ENCODE measurements at places on chromosomes 5 and 9.
A peak's percentile ranks its signal among the peaks of the same experiment; 100 is the strongest.

- DNase-seq, result no peak
These were observed 22.7 kb downstream of the ANXA2R start for GRCh38 chr5:43017428-43017815.

DNA sequence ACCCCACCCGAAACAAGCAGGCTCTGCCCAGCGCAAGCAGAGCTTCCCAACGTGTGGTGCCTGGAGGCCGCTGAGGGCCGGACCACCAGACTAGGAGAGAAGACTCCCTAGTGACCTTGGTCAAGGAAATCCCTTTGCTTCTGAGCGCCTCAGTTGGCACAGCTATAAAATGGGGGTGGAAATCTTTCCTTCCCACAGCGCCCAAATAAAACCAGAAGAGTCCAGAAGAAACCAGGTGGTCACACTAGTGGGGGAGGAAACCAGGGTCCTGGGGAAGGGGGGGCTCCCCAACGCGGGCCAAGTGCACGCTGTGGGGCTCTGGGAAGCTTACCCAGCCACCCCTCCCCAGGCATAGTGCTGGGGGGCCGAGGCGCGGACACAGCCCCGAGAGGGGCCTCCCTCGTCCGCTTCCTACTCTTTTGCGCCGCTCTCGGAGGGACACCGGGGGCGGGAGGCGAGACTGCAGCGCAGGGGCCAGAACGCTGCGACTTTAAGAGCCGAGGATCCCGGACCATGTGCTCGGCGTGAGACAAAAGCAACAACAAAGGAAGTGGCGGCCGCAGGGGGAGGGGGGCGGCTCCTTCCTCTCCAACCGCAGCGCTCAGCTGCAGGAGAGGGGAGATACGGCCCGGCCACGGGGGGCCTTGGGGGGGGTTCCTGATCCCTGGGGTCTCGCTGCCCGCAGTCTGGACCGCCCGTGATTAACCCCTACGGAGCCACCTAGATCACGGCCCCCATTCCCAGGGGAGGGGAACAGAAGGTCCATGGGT, 885 bp downstream of the RNF44 start:
- DNase-seq, result peak; percentile 92

- no peak for DNase-seq
These were observed 592.2 kb upstream of the ZNF608 start for GRCh38 chr5:125338440-125339174.

- peak; percentile 72 for DNase-seq
These were observed 56.1 kb upstream of the TAS2R1 start for GRCh38 chr5:9686216-9686615.

DNA sequence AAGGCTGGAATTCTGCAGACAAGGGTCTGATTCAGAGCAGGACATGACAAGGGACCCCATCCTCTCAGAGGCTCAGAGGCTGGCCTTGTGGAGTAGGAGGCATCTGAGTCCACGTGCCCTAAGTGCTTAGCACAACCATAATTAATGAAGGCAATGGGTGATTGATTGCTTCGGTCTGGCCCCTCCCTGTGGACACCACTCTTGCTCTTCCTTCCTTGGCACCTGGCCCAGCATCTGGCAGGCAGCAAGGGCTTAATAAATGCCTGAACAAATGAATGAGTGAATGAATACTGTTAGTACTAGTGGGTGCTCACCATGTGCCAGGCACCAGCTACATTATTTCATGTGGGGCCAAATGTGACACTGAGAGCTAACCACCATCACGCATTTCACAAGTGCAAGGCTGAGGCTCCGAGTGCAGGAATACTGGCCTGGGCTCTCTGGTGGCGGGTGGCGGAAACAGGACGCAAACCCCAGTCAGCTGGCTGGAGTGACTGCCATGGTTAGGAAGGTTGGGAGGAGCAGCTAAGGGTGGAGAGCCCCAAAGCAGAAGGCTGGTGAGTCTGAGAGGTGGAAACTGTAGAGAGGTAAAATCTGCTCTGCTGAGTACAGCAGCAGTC, 53.6 kb downstream of the ASS1 start:
- DNase-seq, result no peak

DNA sequence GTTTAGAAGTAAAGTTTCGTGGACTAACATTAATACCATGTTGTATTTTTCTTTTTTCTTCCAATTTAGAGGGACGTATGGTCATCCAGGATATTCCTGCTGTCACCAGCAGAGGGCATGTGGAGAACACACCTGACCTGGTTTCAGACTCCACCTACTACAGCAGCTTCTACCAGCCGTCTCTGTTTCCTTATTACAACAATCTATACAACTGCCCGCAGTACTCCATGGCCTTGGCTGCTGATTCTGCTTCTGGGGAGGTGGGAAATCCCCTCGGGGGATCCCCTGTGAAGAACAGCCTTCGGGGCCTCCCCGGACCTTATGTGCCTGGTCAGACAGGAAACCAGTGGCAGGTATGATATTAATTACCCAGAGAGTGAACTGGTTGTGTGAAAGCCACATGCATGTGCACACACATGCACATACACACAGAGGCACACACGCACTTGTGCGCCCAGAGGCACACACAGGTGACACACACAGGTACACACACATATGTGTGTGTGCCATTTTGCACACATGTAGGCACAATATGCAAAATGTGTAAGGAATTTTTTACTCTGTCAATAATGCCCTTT, 52.4 kb downstream of the DMRT1 start:
- peak; percentile 70 for DNase-seq

DNA sequence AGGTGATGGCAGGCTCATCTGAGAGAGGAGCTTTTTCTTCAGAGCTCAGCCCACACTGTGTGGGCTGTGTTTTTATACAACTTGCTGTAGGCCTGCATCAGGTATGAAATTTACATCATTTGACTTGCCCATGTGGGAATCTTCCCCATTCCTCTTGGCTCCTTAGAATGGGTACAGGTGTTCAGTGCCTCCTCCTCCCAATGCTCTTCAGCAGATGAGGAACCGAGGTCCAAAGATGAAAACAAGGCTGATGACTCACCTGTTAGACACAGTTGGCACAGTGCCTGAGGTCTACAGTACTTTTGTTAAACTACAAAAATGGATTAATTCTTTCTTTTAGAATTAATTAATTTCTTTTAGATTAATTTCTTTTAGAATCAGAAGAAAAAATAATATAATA, 20.8 kb downstream of the PAPPA start:
- DNase-seq, result peak; percentile 38

- no peak for DNase-seq
These were observed 240.1 kb upstream of the GRAMD2B start for GRCh38 chr5:126182971-126183695.

DNA sequence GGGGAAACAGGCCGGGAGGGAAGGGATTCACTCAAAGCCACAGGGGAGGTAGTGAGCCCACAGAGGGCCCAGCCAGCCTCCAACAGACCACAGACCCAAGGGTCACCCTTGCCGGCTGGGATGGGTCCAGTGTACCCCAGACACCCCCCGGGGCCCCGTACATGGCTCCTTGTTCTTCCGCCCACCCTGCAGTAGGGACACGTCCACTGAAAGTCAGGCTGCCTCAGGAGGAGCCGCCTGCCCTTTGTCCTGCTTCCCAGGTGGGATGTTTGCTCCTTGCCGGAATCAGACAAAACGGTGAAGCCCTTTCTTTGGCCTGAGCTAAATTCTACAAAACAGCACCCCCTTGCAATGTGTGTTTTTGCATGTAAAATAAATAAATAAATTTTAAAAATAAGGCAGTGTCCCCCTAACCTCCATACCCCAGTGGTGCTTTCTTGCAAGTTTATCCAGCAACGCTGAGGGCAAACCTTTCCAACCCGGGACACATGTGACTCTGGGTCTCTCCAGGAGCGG, 25.8 kb downstream of the LHX3 start:
- DNase-seq, result no peak

DNA sequence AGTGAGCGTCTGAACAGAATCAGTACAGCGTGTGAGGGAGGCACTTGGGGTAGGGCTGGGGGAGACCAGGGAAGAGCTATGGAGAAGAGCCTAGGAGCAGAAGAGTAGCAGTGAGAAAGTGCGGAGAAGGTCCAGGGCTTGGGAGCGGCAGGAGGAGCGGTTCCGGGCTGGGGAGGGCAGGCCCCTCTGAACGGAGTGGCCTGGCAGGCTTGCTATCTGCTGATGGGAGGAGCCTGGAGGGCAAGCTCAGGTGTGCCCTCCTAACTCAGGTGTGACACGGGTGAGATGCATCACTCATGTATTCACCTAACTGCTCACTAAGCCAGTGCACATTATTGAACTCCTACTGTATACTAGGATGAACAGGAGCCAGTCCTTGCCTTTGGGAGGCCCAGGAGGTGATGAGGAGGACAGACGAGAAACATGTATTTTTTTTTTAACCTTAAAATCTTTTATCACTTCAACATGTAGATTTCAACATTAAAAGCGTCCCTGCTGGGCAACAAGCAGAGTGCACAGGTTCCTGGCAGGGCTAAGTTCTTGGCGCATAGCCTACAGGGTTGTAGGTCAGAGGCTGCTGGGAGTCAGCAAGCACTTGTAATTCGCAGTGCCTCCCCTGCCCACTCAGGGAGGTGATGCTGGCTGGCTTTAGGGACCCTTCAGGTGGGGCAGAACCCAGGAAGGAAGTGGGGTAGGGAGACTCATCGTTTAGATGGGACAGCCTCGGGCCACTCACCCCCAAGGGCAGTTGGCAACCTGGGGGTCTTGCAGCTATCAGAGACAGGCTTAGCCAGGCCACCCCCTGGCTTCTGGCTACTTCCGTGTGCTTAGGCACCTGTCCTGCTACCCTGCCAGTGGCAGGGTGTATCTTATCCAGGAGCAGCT, 55.5 kb downstream of the TMOD1 start:
- DNase-seq, result no peak

- no peak for DNase-seq
These were observed 128.6 kb upstream of the ELL2 start for GRCh38 chr5:96090215-96090614.

DNA sequence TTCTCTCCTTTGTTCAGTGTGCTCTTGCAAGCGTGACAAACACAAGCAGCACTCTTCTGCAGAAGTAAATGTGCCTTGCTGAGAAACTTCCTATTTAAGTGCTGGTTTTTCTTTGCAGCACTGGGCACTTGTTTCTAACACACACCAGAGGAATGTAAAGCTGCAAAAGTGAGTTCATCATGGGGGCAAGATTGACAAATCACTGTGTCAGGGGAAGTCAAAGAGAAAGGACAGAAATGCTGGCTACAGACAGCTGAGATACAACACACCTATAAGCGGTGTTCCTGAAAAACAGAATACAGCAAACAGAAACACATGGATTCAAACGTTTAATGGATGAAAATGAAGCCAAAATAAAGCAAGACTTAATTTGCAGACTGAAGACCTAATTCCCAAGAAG, 19.6 kb downstream of the ROR2 start:
- peak; percentile 19 for DNase-seq

- DNase-seq, result no peak
These were observed 159.4 kb upstream of the CCNH start for GRCh38 chr5:87572090-87572489.

DNA sequence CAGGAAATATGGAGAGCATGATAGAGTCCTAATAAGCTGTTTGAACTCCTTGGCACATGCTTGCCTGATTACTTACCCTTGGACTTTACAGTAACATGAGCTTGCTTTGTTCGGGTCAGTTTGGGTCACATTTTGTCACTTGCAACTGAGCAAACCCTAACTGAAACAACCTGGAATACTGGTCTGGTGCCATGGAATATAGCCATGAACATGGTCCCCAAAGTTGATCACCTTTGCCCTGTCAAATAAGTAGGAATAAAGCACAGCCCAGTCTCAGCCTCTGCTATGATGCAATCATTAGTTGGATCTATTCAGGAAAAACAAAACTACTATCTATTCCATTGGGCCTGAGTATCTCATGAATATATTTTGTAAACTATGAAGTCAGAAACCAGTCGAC, 18.2 kb downstream of the CDO1 start:
- DNase-seq, result no peak

DNA sequence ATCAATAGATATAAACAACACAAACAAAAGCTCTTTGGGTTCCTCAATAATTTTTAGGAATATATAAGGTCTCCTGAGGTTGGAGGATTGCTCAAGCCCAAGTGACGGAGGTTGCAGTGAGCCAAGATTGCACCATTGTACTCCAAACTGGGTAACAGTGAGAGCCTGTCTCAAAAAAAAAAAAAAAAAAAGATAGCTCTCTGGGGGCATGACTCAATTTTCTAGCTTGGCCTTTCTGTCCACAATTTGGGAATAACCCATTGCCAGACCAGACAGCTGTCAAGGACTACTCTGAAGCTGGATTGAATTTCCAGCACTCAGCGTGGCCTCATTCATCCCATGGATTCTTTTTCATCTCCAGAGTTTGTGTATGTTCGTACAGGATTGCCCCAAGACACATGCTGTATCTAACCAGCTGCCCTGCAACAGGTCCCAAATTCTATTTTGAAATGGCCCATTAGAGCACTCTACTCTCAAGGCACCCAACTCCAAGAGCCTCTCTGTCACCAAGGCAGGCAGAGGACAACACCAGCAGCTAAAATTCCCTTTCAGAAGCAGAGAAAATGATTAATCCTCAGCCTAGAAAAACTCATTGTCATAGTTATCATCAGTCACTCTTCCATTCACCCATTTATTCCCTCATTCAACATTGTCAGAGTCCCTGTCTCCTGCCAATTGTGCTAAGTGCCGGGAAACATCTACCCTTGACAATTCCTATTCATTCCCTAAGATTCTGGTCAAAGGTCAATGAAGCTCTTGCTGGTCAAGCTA, 8.7 kb downstream of the FAM193B start:
- DNase-seq, result no peak

DNA sequence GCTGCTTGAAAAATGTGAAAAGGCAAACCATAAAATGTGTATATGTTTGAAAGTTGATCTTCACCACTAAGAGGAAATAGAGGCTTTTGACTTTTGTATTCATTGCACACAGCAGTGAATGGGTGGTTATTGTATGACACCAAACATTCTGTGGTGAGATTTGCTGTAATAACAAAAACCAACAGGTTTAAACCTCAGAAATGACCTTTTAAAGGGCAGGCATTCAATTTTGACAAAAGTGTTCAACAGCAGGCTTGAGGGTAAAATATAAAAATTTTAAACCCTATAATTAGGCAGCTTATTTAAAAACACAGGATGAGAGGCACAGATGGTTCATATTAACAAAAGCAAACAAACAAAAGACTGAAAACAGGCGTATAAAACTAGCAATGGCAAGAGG, 128.1 kb upstream of the NUDT12 start:
- no peak for DNase-seq

DNA sequence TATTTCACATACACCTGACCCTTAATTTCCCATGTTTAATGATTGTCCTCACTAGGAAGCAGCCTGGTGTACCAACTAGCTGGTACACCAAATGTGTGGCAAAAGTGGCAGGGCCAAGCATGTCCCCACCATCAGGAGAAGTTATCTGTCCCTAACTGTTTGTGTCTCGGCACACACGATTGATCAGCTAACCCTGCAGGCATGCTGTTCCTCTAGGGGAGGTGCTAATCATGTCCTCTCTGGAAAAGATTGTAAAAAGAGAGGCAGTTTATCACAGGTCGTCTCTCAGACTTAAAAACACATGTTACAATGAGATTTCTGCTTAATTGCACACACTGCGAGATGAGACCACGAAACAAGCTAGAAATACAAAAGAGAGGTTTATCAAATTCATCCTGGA, 342.7 kb downstream of the DIRAS2 start:
- no peak for DNase-seq

GRCh38 chr5:168830833-168831232, 251.7 kb upstream of the PANK3 start:
- no peak for DNase-seq

GRCh38 chr5:171667341-171668096, 118.1 kb upstream of the SMIM23 start:
- peak; percentile 98 for DNase-seq
